ENCODE measurements at places on chromosomes 12 and 14.

DNA sequence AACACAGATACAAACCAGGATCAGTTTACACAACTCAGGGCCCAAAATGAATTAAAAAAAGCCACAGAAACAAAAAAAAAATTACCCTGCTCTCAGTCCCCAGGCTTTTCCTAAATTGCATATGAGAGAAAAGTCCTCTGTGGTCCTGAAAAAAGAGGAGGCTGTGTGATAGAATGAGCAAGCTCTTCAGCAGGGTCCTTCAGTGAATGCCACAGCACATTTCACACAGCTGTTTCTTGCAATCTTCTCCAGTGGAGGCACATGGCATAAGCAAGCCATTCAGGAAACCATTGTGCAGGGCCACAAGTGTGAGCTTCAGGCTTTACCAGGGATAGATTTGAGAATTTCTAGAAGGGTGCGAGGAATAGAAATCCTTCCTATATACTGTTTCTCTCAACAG, 168.5 kb downstream of the PPM1H start:
- DNase-seq, result no peak

GRCh38 chr12:55654511-55655214, 18.0 kb downstream of the OR10P1 start:
- no peak for DNase-seq

DNA sequence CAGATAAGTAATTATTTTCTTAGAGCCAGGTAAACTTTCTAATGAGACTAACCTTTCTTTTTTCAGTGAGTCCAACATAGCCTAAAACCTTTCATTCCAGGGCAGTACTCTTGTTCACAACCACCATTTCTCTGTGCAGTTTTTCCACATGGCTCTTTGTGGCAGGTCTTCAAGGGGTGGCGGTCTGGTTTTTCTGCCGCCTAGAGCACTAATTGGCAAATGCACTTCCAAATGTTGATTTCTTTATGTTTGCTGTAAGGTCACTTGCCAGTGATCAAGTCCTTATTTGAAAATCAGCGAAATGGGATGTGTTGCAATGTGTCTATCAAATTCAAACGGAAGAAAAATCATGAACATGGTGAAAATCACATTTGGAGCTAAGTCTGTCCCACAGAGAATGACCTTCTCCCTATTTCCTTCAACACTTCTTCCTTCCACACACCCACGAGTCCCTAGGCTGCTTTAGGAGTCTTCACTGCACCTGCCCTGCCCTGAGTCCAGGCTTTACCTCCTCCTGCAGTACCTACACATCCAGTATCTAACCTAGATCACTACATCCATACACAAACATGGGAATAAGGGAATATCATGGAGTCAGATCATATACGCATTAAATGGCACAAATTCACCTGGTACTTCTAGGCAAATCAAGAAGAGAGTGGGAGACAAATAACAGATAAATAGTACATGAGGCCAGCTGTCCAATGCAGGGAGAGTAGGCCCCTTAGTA, 1.9 kb downstream of the SRGAP1 start:
- no peak for DNase-seq

DNA sequence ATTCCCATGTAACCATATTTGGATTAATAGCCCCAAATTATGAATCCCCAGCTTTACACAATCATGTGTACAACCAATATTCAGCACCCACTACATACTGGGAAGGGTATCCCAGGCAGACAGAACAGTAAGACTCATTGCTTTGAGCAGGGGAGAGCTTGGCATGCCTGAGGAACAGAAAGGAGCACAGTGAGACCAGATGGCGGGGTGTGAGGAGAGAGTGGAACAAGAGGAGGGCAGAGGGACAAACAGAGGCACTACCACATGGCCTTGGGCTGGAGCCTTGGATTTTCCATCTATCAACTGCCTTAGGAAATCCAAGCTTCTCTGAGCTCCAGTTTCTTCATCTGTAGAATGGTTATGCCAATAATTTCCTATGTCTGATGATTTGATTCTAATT, 3.8 kb downstream of the DGKA start:
- DNase-seq, result no peak

DNA sequence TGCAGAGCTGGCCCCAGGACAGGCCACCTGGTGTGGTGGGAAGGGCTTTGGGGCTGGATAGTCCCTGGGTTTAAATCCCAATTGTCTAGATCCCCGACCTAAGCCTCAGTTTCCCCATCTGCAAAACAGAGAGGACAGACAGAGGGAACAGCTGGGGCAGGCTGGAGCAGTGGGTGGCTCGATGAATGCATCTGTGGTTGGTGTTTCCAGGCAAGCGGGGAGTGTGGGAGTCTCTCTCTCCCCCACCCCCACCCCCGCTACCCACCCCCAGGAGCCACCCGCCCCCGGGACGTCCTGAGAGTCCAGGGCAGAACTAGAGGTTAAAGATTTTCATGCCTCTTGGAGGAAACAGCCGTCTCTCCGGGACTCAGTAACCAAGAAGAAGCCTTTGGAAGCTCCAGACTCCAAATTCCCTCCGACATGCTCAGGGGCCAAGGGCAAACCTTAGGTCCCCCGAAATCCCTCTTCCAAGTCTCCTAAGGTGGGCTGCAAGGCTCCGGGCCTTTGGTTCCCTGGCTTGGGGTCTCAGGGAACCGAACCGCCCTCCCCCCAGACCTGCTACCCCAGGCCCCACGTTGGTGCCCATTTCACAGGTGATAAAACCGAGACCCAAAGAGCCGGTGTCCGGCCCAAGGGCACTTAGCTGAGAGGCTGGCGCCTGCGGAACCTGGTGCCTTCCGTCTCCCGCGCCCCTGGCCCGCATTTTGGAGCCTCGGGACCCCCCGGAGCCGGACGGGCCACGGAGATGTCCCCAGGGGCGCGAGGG, 474 bp downstream of the TRPV4 start:
- DNase-seq, result no peak

GRCh38 chr14:56745097-56745496, 65.2 kb downstream of the OTX2 start:
- DNase-seq, result no peak

DNA sequence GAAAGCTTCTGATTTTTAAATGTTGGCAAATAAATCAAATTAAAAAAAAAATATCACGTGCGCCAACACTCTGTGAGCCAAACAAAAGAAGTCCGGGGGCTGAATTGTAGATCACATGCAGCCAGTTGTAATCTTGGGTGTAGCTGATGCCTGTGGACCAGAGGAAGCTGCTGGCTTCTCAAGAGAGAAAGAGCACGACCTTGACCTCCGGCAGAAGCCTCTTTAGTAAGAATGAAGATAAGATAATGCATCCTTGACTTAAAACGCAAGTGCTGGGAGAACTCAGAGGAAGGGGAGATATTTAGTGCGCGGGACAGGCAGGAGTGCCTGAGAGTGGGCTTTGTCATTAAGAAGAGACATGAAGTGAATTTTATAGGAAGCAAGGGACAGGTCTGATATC, 162.8 kb upstream of the TBX3 start:
- no peak for DNase-seq

DNA sequence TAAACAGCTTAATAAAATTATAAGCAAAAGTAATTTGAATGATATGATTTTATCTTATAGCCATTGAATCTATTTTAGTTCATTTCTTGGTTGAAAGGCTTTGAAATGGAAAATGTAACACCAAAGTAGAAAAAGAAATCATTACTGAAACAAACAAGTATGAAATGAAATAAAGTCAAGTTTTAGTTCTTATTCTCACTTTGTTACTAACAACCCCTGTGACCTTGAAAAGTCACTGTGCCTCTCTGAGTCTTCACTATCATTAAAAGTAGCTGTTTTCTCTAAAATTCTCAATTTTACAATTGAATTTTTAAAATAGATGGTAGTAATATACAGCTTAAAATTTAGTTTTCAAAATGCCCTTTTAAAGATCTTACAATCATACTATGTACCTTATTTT, 32.4 kb upstream of the SLC17A8 start:
- no peak for DNase-seq

DNA sequence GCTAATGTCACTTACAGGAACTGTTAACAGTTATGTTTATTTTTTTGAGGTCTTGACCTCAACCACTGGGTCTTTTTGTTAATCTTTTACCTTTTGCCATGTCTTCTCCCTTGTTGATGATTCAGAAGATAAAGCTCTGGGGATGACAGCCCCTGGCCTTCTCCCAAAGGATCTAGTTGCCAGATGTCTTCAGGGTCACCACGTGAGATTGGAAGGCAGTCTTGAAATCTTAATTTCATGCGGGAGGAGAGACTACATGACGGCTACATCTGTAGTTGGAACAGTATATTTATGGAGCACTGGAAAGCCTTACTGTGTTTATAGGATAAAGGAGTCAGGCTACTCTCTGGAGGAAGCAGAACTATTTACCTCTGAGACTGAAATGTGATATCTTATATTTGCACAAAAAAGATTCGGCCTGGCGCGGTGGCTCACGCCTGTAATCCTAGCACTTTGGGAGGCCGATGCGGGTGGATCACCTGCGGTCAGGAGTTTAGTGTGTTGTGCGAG, 5.6 kb downstream of the MLEC start:
- DNase-seq, result no peak

- no peak for DNase-seq
Measured at GRCh38 chr12:53677800-53678148, 1.9 kb upstream of the ATP5MC2 start.

DNA sequence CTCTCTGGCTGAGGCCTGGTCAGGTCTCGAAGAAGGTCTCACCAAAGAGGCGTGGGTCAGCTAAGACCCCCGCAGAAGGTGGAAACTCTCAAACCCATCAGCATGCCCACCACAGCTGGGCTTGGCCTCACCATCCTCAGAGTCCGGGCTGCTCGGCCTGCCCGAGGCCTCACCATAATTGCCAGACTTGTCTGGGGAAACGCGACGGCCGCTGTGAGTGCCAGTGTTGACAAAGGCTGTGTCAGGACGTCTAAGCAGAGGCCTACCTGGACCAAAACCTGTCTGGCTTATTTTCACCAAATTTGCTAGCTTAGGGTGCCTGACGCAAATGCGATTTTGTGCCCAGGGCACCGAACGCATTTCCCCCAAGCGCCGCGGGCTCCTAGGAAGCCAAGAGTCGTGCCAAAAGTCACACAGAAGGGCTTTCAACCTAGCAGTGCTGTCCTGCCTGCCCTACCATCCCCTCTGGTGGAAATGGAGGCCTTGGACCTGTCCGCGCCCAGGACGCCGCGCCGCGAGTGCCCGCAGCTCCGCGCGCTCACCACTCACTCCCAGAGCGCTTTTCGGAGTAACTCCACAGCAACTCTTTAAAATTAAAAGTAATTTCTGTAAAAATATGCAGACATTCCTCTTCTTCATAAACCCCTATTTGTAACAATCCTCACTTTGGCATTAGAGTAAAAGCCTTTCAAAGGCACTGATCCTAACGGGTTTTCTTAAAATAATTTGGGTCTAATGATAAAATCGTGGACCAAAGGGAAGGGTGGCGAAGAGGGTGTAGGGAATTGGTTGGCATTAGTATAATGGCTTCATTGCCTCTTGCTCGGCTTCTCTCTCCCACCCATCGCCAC, 1.2 kb upstream of the ALX1 start:
- DNase-seq, result no peak

DNA sequence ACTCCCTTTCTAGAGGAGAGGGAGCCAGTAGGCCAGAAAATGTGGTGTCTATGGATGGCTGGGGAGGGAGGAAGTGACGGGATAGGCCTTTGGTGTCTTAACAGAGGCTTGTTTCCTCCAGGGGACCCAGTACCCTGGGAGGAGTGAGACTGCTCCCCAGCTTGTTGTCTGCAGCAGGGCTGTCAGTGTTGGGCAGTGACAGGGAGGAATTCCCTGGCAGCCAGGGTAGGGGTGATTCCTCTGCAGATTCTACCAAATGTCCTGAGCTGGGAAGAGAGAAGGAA, 64.0 kb downstream of the GALNT16 start:
- no peak for DNase-seq

DNA sequence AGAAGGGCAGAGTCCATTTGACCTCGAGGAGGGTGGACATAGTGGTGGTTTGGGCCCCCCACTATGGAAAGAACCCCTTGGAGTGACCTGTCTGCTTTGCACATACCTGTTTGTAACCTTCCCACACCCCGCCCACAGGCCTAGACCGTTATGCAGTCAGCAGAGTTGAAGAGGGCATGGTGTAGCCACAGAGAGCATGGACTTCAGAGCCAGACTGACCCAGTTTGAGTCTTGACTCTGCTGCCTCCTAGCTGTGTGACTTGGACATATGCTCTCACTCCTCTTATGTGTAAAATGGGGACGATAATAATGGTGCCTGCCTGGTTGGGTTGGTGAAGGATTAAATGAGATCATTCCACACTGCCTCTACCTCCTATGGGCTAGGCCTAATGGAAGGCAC, 40.9 kb upstream of the NOS1 start:
- no peak for DNase-seq

GRCh38 chr12:106328735-106329134, 26.2 kb downstream of the TCP11L2 start:
- no peak for DNase-seq

- DNase-seq, result no peak
Measured at GRCh38 chr14:71498212-71498611, 434.0 kb upstream of the RGS6 start.

Measured in NCI-H774 (cell line).